Stimulated activated CD8-positive, alpha-beta memory T cell treated with anti-CD3 and anti-CD28 coated beads, Interleukin-4, amount 100 ng/mL, for 1 hour (primary cell): ENCODE measurements at places on chromosomes 2 and 18.

DNA sequence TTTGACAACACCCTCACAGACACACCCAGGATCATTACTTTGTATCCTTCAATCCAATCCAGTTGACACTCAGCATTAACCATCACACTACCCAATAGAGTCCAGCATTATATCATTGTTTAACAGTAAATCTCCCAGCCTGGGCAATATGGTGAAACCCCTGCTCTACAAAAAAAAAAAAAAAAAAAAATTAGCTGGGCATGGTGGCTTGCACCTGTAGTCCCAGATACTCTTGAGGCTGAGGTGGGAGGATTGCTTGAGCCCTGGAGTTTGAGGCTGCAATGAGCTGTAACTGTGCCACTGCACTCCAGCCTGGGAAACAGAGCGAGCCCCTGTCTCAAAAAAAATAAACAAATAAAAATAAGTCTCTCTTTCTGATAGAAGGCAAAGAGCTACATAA, 304.0 kb downstream of the STK39 start:
- no peak for DNase-seq

DNA sequence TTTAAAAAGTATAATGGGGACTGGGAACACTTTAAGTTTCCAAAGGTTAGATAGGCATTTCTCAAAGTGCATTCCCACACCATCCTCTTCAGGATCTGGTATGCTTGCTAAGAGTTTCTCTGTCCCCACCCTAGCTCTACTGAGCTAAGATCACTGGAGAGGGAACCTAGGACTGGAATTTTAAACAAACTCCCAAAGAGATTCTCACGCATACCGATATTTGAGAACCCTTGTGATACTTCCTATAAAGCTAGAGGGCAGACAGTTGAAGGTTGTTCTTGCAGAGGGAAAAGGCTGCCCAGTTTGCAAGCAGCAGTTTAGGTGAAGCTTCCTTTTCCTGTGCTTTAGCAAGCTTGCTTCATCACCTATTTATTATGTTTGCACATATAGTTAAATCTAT, 3.6 kb downstream of the CNRIP1 start:
- DNase-seq = no peak

DNA sequence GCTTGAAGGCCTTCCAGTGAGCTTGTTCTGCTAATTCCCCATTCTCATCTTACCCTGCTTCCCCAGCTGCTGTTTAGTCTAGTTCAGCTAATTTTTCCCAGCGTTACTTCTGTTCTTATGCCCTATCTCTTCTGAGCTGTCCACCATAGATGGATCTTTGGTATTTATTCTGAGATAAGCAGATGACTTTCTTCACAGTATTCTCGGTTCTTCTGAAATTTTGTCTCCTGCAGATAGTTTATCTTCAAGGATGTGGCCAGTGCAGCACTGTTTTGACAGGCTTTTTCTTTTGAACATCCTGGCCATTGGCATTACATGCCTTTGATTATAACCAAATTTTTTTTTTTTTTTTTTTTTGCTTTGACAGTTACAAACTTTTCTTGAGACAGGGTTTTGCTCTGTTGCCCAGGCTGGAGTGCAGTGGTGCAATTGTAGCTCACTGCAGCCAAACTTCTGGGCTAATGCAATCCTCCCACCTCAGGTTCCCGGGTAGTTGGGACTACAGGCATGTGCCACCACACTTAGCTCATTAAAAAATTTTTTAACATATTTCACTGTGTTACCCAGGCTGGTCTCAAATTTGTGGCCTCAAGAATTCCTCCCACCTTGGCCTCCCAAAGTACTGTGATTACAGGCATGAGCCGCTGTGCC, 134.2 kb downstream of the WDSUB1 start:
- no peak for DNase-seq

- no peak for DNase-seq
Observed at GRCh38 chr2:41498781-41499180, 549.0 kb upstream of the PKDCC start.

GRCh38 chr2:54490863-54491262, 34.7 kb downstream of the SPTBN1 start:
- no peak for DNase-seq

- DNase-seq = no peak
Observed at GRCh38 chr18:40864846-40865245, 1090.2 kb upstream of the PIK3C3 start.

GRCh38 chr2:43634604-43635306, 2.3 kb upstream of the PLEKHH2 start:
- no peak for DNase-seq

GRCh38 chr2:9341337-9341887, 81.9 kb downstream of the ITGB1BP1 start:
- no peak for DNase-seq

GRCh38 chr2:208466920-208467298, 60.3 kb downstream of the PTH2R start:
- no peak for DNase-seq

DNA sequence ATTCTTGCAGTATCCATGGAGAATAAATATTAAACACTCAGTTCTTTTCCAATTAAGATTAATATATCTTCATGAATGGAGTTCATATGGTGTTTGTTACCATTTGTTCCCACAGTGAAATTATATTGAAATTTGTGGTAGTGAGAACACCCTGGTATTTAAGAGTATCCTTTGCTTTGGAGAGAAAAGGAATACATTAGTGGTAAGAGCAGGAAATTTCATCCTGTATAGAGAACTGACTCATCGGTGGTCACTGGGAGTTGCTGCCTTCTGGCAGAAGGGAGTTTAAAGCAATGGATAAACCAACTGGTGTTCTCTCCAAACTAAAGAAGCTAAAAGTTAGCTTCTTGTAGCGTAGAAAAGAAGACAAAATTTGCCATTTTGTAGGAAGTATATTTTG, 107.3 kb downstream of the MYO1B start:
- no peak for DNase-seq

DNA sequence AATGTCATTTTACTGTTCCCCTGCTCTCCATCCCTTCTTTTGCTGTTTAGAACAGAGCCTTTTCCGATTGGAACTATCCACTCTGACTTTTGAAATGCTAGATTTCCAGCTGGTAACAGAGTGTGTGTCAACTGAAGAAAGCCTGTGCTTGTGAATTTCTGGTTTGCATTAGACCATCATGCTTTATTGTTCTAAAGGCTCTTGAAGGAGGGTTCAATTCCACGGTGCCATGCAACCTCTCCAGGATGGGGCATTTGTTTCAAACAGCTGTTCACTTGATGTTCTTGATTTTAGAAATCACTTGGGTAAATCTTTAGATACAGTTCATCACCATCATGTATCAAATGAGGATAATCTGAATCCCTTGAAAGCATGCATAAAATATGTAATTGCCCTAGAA, 156.7 kb downstream of the QPCT start:
- DNase-seq = no peak

- no peak for DNase-seq
Observed at GRCh38 chr2:85673716-85674375, 5.8 kb upstream of the SFTPB start.
